ENCODE measurements at places on chromosomes 6 and 20.

GRCh38 chr6:34510299-34510698 lies 44.4 kb downstream of the PACSIN1 start:
- ATAC-seq: no peak

GRCh38 chr6:119207971-119208725 lies 129.7 kb upstream of the FAM184A start:
- no peak for ATAC-seq

- no peak for ATAC-seq
Measured at GRCh38 chr6:105164418-105164817, 15.4 kb downstream of the POPDC3 start.

- no peak for ATAC-seq
Measured at GRCh38 chr6:121780325-121781321, 345.2 kb downstream of the GJA1 start.

DNA sequence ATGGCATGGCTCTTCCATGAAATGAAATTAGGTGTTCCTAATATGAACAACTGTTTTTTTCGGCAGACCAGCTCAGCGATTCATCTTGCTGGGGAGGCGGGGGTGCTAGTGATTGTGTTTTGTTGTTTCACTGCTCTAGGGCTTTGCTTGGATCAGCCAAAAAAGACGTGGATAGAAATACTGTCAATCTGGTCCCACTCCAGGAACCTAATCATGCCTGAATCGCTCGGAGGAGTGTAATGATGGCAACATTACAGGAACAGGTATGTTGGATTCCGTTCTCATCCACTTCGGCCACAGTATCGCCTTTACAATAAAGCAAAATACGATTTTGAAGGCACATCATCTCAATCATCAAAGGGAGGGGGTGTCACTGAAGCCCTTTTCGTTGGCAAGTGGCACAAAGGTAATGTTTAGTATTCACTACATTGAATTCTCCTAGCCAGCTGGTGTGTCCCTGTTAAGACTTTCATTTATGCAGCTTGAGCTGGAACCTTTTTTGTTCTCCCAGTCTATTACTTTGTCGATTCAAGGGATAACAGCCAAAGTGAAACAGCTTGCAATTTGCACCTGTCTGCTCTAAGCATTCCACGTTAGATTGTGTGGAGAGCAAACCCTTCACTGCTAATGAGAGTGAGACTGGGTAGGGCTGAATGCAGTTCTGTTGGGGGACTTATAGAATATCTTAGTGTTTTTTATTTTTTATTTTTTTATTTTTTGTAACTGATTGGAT lies 477.7 kb downstream of the TFAP2A start:
- ATAC-seq: no peak

- ATAC-seq: no peak
Measured at GRCh38 chr6:31362751-31363150, 5.8 kb upstream of the HLA-B start.

DNA sequence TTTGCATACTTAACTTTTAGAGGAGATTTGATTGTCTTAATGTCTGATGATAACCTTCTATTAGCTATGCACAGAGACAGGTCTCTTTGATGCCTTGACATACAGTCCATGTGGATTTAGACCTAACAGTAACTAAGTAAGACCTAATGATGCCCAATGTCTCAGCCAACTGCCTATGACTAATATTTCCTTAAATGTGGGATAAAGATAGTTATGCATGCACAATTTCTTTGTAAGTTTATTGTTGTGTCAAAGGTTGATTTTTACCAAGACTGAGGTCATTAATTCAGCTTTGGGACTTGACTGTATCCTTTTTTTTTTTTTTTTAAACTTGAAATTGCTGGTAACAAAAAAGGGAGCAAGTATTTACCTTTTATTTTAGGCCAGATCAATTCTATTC lies 450.0 kb downstream of the HAO1 start:
- ATAC-seq: no peak

DNA sequence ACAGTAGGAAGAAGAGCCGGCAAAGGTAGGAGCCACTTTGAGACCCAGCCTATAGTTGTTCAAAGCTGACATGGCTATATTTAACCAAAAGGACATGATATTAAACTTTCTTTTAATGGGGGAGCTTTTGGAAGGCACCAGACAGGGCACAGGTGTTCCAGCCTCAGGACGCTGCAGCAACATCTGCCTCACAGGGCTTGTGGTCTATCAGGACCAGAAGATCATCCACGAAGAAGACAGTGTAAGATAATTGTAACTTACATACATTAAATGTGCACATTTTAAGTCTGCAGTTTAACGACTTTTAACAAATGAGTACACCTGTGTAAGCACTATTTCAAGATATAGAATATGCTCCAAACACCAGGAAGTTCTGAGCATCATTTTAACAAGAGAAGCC lies 168.2 kb upstream of the PMEPA1 start:
- no peak for ATAC-seq

DNA sequence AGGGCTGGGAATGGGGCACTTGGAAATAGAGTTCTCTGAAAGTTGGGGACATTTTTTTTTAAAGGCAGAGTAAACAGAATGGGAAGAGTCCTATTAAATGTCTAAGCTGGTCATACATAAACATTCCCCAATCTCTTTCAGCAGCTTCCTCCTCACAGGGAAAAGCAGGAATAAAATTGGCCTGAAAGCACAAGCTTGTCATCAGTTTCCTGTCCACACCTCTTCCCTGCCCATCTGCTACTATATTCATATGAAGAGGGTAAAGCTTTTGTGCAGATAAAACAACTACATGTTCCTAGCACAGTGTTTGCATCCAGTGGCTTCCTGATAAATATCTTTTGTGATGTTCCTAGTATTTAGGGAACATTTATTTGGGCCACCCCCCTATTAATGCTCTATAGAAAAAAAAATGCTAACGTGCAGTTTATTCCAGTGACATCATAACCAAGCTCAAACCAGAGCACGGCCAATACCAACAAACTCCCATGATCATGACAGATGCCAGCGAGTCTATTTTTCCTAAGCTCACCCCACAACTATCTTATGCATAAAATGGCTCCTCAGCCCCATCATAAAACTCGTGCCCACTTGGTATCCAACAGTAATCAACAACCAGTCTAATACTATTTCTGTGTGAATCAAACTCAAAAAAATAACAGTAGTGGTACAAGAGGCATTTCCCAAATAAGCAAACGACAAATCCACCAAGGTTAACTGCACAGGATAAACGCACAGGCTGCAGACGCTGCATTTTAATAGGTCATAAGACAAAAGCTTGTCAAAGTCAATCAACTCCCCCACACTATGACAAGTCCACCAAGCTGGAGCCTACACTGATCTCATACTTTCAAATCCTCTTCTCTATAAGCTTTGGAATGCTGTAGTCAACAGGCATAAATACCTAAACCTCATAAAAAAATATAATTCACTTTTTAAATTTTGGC lies 95.3 kb downstream of the EPB41L2 start:
- no peak for ATAC-seq

DNA sequence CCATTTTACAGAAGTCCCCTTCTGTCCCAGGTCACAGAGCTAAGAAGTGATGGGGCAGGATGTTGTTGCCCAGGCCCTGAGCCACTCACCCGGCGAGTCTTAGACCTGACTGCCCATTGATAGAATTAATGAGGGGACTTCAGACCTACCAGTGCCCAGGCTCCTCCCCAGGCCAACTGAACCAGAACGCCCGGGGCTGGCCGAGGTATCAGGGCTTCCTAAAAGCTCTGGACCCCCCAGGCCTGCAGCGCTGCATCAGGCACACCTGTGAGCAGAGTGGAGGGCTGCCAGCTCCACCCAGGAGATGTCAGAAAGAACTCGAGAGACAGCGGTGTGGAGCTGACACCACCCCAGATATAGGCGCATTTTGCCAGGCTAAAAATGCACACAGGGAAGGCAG lies 3.5 kb downstream of the GPR31 start:
- ATAC-seq: no peak

GRCh38 chr20:49345524-49345923 lies 67.7 kb upstream of the ZNFX1 start:
- ATAC-seq: no peak

Measured in activated CD4-positive, CD25-positive, alpha-beta regulatory T cell treated with anti-CD3 and anti-CD28 coated beads, Interleukin-2, amount 50 U/mL, for 24 hours (primary cell).